Inflammatory macrophage treated with lipopolysaccharide for 1 hour (primary cell): ENCODE measurements at places on chromosomes 6 and 20.

DNA sequence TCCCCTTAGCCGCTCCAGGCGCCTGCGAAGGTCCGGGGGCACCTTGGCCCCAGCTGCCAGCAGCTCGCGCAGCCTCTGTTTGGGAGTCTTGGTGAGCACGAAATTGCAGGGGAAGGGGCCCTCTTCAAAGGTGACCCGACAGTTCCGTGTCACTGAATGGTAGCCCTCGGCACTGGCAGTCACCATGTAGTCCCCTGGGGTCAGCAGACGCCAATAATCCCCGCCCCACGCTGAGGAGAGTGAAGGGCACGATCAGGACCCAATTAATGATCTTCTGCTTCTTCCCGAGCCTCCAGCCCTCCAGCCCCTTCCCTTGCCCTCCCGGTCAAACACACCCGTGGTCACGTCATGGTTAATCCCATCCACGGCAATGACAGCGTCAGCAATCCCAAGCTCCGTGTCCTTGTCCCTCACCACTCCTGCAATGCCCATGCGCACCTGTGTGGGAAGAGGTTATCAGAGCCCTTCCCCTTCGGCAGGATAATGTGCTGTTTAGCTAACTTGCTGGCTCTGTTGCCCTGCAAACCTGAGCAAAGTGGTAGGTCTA, 6.2 kb downstream of the CPXM1 start:
- no peak for DNase-seq

GRCh38 chr20:35615667-35616464, at the start of gene SPAG4:
Gene SPAG4 (plus strand): TSS chr20:35615829. CDS start chr20:35616004, 175 bp downstream.
- peak; percentile 100 for DNase-seq

DNA sequence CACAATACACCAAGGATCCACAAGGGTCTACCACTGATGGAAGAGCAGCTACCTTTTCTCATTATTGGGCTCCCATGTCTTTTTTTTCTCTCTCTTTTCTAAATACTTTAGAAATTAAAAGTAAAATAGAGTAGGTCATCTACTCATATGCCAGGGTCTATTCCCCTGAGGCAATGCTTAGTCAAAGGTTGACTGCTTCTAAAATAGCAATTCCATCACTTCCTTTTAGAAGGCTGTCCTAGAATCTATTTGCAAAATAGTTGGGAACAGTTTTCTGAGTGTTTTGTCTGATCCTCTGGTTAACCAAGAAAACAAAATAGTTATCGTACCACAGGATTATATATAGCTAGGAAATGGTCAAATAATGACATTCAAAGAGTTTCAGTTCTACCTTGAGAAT, 174.1 kb downstream of the COL21A1 start:
- DNase-seq: no peak

DNA sequence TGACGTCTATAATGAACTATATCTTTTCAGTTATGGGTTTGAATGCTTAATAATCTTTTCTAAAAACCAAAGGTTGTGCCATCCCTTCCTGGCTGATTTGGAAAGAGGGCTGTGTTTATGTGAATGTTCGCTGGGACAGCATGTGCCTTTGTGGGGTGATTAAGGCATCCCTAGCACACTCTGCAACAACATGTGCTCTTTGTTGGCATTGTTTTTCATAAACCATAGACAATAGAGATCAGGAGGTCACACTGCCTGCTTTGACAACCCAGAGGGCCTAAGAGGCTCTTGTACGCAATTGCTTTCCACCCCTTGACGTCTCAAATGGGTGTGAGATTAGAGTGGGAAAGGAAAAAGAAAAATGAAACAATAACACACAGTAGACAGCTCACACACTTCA, 116.0 kb downstream of the LRRC1 start:
- DNase-seq: no peak

- no peak for DNase-seq
Observed at GRCh38 chr6:157881342-157881741, 58.3 kb downstream of the SNX9 start.
